Omental fat pad (tissue), 4 donors: ENCODE measurements at places on chromosomes 7 and 10. TPM values are rescaled to one million over a fixed set of nuclear protein-coding genes. Genes with fewer than 3 reads are reported as not detected.

The BEND7 gene
- total RNA-seq = 18.8 TPM

The ACBD7 gene
- not detected for total RNA-seq

The HUS1 gene
- total RNA-seq = 43.0 TPM

The HMX2 gene
- not detected for total RNA-seq

The AGAP9 gene
- 1.3 TPM for total RNA-seq

The MRC1 gene
- 206 TPM for total RNA-seq

GRCh38 chr7:143002898-143003297 is 24.0 kb downstream of the OR9A2 start:
- no peak for DNase-seq

DNA sequence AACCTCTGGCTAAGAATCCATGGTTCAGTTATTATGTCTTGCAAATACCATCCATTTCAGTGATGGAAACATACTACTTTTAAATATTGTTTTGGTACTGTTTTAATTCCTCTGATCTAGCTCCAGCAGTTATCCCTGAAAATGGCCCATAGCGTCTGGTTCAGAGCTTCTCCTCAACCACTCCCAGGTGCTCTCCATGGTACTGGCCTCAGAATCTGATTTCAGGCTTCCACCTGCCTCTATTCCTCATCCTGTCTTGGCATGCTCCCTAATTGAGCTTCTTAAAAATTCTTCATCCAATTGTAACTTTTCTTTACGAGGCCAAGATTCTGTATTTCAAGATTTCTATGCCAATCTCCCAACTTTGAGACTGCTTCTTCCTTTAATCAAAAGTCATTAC is 236.3 kb downstream of the HTR7 start:
- no peak for DNase-seq

GRCh38 chr10:4062751-4063150 is 277.7 kb upstream of the KLF6 start:
- DNase-seq = no peak

- no peak for DNase-seq
Measured at GRCh38 chr7:35482231-35482630, 212.7 kb downstream of the HERPUD2 start.

The RBP3 gene
- not detected for total RNA-seq

DNA sequence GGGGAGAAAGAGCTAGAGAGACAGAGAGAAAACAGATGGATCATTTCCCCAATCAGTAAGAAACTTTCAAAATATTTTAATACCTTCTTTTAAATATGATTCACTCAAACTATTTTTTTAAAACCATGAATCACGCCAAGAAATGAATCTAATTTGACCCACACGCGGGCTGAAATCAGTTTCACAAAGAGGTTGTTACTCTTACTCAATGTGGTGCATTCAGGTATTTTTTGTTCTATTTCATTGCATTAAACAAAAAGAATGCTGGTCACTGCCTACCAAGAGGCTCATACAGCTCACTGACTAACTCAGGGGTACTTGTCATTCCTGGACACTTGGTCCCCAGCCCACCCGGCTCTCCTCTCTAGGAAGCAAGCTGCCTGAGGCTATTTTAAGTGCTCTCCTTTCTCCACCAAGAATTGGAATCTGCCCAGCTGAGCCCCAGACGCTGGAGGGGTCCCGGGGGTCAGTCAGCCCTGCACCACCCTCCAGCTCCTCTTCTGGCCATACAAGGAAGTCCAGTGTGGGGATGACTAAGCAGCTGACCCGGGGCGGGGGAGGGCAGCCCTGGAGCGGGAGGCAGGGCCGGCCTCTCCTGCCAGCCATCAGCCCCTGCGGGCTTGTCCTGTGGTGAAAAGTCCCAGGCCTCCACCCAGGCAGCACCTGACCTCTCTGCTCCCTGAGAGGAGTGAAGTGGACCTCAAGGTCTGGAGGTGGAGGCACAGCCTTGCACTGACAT is 21.7 kb upstream of the PFKP start:
- DNase-seq = no peak

The RPEL1 gene
- total RNA-seq = not detected

DNA sequence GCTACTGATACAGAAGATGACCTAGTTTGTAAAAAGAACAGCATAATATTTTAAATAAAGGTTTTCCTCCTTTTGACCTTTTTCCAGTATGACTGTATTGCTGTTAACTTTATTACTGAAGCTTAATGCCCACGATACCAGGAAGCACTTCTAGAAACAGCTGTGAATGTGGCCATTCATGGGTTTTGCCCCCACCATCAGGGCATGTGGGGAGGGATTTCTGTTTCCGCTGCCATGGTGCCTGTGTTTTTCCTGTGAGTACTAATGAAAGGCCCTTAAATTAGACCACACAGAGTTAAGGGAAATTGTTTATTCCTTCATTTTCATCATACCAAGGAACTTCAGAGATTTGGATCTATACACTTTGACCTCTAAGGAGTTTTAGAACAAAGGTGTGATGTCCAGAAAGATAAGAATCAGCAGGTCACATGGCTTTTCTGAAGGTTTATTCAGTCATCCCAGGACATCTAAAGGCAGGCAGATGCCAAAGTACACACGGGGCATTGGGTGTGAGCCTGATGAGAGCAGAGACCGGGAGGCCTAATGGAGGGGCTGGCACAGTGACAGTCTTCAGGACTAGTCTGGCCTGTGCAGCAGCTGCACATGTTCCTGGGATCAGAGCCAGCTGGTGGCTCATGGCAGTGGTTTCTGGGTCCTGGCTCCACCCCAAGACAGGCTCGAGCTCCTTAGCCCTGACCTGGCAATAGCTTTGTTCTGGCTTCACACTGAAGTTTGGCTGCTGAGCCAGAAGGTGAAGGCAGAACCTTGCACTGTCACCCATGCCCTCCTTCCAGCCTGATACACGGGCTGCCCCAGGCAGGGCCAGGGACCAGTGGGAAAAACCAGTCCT is 190.9 kb downstream of the REEP3 start:
- DNase-seq = peak; percentile 68

- DNase-seq = no peak
Measured at GRCh38 chr7:90968871-90969270, 295.4 kb upstream of the FZD1 start.

DNA sequence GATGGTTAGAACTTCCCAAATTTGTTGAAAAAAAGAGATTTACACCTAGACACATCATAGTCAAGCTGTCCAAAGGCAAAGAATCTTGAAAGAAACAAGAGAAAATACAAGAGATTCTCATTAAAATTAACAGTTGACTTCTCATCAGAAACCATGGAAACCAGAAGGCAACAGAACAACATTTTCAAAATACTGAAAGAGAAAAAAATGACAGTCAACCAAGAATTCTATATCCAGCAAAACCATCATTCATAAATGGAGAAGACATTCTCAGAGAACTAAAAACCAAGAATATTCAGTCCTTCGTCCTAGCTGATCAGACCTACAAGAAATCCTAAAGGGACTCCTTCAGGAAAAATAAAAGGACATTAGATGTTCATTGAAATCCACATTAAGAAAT is 90.6 kb downstream of the ARHGAP22 start:
- no peak for DNase-seq

The CYP3A7 gene
- total RNA-seq = 2.8 TPM

- DNase-seq = no peak
Measured at GRCh38 chr10:16987976-16988610, 141.5 kb downstream of the CUBN start.

- no peak for DNase-seq
Measured at GRCh38 chr10:78214955-78215354, 181.3 kb downstream of the RPS24 start.

DNA sequence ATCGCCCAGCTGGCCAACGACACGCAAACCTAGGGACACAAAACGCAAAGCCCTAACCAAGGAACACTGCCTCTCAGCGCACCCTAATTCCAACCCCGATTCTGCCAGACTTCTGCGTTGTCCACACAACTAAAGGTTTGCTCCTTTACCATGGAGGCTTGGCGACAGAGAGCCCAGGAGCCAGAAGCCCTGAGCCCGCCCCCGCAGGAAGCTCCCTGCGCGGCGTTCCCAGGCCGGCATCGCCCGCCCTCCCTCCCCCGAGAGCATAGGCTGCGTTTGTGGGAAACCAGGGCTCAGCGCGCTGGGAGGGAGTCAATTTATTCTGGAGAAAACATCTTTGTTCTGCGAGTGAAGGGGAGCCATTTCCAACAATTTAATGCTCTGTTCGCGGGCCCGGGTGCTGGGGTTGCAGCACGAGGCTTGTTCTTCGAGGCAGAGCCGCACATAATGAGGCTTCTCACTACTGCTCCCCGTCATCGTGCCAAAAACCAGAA is 103.9 kb downstream of the GRID1 start:
- DNase-seq = no peak

The SORBS1 gene
- total RNA-seq = 120 TPM

The C10orf62 gene
- total RNA-seq = 0.88 TPM

- DNase-seq = no peak
Measured at GRCh38 chr7:68449099-68449498, 1149.2 kb upstream of the AUTS2 start.

The PPP1R9A gene
- 5.5 TPM for total RNA-seq

- DNase-seq = no peak
Measured at GRCh38 chr10:126137562-126138221, 241.3 kb downstream of the FANK1 start.

DNA sequence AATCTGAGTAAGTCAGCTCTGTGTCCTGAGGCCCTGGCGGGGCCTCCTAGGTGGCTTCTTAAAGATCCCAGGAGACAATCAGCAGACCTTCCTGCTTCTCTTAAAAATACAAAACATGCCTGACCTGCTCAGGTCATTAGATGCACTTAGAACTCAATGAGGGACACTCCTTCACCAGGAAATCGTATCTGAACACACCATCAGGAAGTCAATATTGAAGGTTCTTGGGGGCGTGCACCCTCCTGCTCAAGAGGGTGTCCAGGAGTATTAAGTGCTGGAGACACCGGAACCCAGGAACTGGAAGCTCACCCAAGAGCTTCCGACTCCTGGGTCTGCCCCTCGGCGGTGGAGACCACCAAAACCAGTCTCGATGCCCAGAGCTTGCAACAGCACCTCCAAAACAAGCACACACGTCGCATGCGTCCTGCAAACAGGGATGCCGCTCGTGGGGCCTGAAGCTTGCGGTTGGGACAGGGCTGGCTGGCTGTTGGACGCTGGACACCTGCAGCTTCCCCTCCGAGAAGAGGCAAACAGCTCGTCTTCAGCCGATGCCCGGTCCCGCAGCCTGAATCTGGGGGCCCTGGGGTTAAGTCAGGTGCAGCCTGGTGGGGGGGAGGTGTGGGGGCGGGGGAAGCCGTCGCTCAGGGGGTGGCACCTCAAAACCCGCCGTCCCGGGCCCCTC is 803 bp downstream of the RAPGEF5 start:
- DNase-seq = no peak

GRCh38 chr10:2963889-2964631 is 103.3 kb upstream of the PFKP start:
- no peak for DNase-seq

GRCh38 chr7:91351374-91351773 is 87.1 kb downstream of the FZD1 start:
- DNase-seq = no peak

- no peak for DNase-seq
Measured at GRCh38 chr7:113159746-113160339, 41.5 kb upstream of the SMIM30 start.

DNA sequence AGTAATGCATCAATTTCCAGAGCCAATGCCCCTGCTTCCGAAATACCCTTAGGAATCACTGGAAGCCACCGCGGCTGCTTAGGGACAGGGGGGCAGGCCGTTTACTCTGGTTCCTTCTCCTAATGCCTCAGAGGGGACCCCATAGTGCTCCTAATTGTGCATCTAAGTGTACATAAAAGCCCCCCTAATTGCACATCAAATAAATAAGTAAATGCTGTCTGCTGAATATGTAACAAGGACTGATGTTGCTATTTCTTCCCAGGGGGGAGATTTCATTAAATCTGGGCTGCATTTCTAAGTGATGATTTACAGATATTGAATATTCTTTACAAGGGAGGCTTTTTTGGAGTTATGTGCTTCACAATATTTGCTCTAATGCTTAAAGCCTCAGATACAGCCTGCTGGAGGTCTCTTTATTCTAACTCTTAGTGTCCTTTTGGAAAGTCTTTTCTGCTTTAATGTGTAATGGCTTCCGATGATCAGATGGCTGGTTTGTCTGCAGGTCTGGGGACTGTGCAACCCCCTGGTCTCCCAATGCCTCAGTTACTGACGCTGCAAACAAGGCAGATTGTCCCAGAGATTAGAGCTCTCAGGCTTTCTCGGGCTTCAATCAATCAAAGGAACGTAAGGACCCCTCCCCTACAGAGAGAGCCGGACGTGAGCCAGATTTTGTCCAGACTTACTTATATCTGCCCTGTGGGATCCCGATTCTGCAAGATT is 143.0 kb downstream of the PRPF18 start:
- DNase-seq = no peak

DNA sequence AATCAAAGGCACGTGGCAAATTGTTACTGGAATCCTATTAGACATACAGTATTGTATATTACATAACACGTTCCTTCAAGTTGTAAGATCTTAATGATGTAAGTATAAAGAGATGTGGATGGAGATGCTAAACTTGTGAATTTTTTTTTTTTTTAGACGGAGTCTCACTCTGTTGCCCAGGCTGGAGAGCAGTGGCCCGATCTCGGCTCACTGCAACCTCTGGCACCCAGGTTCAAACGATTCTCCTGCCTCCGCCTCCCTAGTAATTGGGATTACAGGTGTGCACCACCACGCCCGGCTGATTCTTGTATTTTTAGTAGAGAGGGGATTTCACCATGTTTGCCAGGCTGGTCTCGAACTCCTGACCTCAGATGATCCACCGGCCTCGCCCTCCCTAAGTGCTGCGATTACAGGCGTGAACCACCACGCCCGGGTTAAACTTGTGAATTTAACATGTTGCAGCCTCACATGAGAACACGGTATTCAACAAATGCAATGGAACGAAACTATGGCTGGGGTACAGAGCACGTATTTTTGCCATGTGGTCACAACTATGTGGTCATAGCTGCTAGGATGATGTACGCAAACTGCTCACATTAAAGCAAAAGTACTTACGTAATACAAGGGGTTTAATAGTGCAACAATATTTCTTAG is 818 bp upstream of the SUPV3L1 start:
- no peak for DNase-seq

DNA sequence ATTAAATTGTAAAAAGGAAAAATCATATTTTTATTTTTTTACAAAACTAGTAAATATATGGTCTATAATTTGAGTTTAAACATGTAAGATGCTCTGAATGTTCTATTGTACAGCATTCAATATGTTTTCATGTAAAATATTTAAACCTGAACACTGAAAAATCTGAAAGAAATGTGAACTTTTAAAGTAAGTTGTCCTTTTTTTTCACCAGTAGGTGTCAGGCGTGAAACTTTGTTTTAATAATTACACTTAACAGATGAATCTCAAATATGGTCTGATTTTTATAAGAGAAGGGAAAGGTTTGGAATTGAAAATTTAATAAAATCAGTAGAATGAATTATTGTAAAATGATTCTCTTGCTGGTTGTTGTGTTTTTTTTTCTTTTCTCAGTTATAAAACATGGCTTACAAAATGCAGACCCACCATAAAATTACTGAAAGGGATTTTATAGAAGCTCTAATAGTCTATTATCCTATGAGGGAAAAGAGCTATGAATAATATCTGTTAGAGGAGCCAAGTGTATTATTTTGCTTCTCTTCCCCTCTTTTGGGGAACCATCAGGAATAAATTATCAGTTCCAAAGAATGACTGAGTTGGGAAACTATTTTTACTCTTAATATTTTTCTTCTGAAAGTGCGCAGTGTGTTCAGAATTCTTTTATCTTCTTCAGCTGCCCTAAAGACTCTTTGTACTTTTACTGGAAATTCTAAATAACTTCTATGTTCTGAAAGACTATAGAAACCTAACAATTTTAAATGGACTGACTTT is 217.7 kb upstream of the FZD1 start:
- DNase-seq = no peak

- DNase-seq = no peak
Measured at GRCh38 chr7:24591152-24591551, 17.9 kb downstream of the PALS2 start.

GRCh38 chr7:155257482-155258225 is 40.0 kb upstream of the INSIG1 start:
- DNase-seq = no peak
